ENCODE measurements at places on chromosomes 11 and 22. TPM values are rescaled to one million over a fixed set of nuclear protein-coding genes. Genes with fewer than 3 reads are reported as not detected.
A peak's percentile ranks its signal among the peaks of the same experiment; 100 is the strongest.

- no peak for DNase-seq
These were observed 13.3 kb downstream of the CHST1 start for GRCh38 chr11:45651841-45652749.

GRCh38 chr11:79440571-79441460 is at the start of gene TENM4:
TSS of gene TENM4 (minus strand) at chr11:79441030. CDS start at chr11:79069944, 371,086 bp downstream.
- DNase-seq = no peak

DNA sequence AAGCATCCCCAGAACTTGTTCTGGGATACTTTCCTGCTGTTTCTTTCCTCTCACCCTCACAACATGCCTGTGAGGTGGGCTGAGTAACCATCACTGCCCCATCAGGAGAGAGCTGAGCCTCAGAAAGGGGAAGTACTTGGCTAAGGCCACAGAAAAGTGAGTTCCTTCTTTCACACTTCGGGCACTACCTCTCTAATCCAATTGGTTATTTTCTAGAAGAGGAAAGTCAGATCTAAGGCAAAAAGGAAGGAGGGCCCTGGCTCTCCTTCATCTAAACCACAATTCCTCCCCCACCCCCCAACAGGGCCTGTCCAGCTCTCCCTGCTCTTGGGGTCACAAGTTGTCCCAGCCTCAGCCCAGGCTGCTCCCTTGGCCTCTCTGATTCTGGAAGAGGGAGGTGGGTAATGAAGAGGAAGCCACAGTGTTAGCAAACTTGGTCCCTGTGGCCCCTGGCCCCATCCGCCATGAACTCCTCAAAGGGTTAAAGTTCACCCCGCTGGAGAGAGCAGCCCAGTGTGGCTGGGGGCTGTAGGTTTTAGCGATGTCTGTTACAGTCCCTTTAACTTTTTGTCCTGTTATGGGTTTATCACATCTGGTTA is 34.0 kb downstream of the SLC22A12 start:
- DNase-seq = no peak

DNA sequence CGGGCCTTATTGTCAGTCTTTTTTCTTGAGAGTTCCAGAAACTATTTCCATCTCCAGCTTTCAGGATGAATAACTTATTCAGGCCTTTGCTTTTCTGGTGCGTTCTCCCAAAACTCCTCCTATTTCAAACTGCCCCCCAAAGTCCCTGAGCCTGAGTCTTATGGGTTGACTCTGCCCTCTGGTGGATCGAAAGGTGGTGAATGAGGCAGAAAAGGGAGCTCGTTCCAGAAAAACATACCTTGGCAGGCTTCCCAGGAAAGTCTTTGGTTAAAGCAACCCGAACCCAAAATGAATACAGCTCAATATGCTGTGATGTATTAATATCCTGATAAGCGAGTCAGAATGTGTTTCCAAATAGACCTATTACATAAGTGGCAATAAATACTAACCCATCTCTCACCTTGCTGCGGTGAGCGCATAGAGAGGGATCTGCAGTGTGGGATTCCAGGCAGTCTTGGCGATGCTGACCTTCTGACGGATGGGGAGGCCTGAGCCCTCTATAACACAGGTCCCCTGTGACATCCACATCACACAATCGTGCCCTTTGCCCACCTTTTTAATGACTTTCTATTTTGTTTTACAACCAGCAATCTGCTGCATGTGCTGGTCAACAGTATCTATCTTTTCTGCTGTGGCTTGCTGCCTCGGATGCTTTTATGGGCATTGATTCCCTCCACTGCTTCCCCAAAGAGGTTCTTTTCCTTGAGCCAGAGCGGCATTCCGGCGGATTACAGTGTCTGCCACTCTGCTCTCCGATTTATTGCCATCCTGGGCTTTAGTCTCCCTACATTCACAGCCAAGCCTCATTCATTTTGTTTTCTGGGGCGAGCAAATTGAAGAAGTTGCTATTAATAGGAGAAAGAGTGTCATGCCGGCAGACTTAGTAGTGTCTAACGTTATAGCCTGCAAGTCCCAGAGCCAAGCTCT is 756.8 kb downstream of the NTM start:
- peak; percentile 70 for DNase-seq

The SLC17A6 gene
- total RNA-seq = not detected
